Activated T-cell treated with anti-CD3 and anti-CD28 coated beads, Interleukin-2, amount 50 U/mL, for 24 hours (primary cell): ENCODE measurements at places on chromosomes 16 and 17.
A peak's percentile ranks its signal among the peaks of the same experiment; 100 is the strongest.

DNA sequence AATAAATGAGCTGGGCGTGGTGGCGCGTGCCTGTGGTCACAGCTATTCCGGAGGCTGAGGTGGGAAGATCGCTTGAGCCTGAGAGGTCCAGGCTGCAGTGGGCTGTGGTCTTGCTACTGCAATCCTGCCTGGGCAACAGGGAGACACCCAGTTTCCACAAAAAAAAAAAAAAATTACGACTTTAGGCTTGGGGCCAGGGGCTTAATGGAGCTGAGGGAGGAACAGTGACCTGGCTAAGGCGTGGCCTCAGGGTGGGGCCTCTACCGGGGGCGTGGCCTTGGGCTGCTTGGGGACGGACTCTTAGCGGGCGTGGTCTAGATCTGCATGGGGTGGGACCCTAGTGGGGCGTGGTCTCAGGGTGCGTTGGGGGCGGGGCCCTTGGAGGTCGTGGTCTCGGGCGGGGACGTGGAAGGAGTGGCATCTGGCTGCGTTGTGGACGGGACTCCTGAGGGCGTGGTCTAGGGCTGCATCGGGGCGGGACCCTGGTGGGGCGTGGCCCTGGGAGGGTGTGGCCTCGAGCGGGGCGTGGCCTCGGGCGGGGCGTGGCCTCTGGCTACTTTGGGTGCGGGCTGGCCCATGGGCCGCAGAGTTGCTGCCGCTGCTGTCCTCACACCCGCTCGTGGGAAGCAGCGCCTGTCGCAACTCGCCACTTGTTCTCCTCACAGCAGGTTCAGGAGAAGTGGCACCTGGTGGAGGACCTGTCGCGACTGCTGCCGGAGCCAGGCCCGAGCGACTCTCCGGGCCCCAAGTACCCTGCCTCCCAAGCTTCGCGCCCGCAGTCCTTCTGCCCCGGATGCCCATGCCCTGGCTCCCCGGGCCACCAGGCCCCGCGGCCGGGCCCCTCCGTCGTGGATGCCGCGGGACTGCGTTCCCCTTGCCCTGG, 5.8 kb upstream of the C17orf99 start:
- DNase-seq, result peak; percentile 96

GRCh38 chr16:75064403-75065148, 52.0 kb downstream of the LDHD start:
- DNase-seq, result peak; percentile 39

DNA sequence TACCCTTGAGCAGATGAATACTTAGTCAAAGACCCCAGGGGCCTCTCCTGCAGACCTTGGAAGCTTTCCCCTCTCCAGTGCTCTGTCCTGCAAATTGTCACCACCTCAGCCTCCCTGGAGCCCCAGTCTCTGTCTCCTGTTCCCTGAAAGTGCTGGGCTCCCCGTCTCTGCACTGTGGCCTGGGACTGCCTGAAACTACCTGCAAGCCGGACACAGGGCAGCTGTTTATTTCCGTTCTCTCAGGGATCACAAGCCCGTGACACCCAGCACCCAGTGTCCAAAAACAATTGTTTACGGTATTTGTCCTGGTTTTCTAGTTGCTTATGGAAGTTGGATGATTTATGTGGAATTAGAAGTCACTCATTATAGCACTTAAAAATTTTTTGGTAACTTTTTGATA, 81.6 kb upstream of the CHMP6 start:
- DNase-seq, result no peak

DNA sequence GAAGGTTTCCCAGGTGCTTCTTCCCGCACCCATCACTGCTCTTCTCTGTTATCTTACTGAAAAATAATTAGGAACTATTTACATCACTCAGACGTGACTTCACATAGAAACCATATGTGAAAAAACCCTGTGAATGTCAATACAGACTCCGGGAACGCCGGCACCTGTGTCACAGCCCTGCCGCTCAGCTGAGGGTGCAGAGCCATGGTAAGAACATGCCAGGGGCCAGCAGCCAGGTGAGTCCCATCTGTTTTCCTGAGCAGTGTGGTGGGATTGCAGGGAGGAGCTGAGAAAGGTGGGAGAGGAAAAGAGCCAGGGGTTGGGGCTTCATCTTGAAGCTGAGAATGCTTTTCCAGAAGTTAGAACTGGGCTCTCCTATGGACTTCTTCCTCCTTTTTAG, 13.7 kb downstream of the FOXF1 start:
- no peak for DNase-seq

DNA sequence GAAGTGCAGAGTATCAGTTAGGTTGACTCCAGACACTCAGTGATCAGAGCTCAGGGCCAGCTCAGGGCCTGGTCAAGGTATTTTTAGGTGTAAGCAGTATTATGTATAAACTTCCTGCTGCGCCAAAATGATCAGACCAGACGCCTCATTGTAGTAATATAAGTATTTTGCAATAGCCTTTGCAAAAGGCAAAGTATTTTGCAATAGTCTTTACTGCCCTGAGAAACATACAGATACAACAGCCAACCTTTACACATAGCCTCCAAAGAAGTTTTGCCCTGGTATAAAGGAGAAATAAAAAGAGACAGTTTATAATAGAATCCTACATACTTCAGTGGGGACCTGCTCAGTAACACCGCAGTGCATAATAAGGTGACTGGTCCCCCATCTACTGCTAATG, 333.0 kb upstream of the EEF2KMT start:
- no peak for DNase-seq

DNA sequence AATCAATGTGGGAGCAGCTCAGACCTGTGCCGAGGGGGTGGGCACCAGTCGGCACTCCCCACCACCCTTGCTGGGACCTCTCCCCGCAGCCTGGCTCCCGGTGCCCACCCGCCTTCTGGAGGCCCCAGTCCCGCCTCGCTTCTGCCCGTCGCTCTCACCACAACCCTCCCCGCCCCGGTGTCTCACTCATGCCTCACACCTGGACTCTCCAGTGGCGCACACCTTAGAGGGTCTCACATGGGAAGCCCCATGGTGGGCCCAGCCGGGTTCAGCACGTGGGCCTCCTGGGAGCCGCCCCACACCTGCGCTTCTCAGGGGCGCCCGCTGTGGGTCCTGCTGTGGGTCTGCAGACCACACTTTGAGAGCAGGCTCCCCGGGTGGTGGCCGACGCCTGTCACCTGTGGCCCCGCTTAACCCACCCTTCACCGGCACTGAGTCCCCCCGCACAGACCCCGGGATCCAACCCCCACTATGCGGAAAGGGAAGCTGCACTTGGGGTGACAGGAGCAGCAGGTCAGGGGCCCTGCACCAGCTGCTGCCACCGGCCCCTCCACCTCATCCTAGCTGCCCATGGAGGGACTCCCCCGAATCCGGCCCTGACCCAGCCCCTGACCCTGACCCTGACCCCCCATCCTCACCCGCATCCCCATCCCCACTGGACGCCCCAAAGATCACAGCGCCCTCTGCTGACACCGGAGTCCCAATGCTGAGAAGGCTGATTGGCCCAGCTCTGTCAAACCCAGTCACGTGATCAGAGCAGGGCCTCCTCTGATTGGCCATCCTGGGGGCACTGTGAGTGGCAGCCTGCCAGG, 27.4 kb upstream of the SLC38A10 start:
- peak; percentile 57 for DNase-seq

- no peak for DNase-seq
Measured at GRCh38 chr17:18992454-18993130, 12.0 kb downstream of the FAM83G start.

- no peak for DNase-seq
Measured at GRCh38 chr16:27853651-27854050, 209.9 kb downstream of the GSG1L start.

GRCh38 chr16:8528471-8528870, 61.8 kb downstream of the TMEM114 start:
- no peak for DNase-seq

DNA sequence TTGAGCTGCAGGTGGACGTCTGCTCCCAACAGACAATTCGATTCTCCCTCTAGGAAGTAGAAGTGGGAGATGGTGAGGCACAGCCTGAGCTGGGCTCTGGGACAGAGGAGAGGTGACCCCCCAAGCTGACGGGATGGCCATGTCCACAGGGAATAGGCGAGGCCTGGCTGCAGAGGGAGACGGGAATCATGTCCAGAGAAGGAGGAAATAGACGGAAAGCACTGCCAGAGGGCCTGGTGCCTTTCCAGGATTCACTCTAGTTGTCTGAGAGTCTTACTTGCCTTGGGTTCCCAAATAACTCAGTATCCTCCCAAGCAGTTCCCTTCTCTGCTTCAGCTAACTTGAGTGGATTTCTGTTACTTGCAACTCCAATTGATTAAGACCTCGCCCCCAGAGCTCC, 4.3 kb upstream of the CRISPLD2 start:
- no peak for DNase-seq

GRCh38 chr16:50268352-50268751, 2.0 kb downstream of the ADCY7 start:
- DNase-seq, result peak; percentile 32

- DNase-seq, result peak; percentile 70
Measured at GRCh38 chr17:3944485-3945388, 19.5 kb downstream of the ATP2A3 start.

- peak; percentile 62 for DNase-seq
Measured at GRCh38 chr17:79065105-79065670, 9.4 kb upstream of the ENGASE start.

DNA sequence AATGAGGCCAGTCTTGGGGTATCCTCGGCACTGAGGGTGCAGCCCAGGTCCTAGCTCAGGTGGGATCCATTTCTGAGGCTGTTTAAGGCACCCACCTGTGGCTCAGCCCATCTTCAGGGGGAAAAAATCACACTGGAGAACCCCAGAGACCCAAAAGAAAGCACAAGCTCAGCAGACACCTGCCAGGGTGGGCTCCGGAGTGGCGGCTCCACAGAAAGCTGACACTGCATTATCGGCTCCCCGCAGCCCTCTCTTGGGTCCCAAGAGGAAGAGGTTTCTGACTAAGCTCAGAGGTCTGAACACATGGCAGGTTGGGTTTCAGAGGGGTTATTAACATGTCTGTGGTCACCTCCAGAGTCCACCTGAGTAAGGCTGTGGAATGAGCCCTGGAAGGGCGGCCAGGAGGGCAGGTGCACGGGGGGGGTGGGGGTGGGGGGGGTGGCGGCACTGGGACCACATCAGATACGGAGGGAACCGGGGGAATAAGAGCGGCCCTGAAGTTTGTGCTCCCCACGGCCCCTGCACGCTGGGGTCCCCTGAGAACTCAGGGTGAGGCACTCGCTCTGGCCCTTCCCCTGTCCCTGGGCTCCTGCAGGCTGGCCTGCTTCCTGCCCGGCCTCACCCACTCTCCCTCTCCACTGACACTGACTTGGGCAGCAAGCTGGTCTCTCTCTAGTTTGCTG, 79.5 kb downstream of the TIMM22 start:
- no peak for DNase-seq

DNA sequence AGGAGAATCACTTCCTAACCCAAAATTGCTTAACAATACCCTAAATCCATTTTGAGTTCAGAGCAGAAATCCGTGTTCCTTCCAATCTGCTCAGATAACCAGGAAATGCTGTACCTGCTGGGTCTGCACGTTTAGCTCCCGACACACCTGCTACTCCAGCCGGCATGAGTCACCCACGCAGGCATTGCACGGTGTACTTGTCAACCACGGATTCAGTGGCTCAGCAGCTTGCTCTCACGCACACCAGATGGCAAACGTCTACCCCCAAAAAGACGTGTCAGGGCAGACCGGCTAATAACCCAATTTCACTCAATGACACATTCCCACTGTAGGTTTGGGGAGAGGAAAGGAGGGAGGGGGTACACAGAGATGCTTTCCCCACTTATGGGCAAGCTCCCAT, 468.1 kb downstream of the SOX9 start:
- DNase-seq, result no peak
